Stimulated activated CD4-positive, alpha-beta T cell treated with anti-CD3 and anti-CD28 coated beads, Interleukin-2, amount 100 ng/mL, for 24 hours (primary cell): ENCODE measurements at places on chromosomes 2 and 18.

DNA sequence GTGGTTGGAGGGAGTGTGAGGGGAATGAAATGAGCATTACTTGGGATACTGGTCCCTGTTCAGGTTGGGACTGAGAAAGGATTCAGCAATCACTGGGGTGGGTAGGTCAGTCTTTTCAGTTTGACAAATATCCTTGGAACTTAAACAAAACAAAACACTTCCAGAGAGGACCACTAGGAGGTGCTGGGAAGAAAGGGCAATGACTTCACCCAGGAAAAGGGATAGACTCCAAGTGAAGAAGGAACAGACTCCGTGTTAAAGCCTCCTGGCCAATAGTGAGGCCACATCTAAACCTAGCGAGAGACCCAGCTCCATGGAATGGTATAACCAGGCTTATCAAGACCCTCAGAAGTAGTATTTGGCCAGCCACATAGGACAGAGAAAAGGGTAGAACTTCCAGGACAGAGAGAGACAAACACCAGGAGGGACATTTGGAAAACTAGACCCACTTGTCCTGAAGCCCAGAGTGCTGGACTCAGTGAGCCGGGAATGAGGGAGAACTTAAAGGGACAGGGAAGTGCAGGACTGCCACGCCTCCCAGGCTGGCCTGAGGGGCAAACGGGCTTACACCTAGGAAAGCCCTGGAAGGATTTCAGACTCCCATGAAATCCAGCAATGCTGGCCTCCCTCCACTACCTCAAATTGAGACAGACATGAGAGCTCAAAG is 19.6 kb upstream of the KCNG3 start:
- DNase-seq = no peak

GRCh38 chr2:202269585-202269984 is 4.0 kb downstream of the NOP58 start:
- DNase-seq = no peak

DNA sequence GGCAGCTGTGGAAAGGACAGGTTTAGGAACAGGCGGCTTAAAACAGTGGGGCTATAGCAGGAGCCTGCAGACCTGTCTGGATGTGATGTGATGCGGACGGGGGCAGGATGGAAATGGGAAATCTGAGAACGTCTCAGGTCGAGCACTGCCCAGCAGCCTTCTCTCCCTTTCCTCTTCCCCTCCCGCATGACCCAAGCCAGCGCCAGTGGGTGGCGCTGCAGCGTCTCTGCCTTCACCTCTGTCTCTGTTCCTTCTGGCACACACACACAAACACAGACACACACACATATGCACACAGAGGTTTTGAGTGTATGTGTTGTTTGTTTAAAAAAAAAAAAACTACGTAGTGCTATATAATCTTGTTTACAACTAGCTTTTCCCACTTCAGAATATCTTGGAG is 82.0 kb upstream of the SLC66A3 start:
- no peak for DNase-seq

GRCh38 chr2:155035308-155035707 is 336.8 kb downstream of the KCNJ3 start:
- no peak for DNase-seq

GRCh38 chr2:216589791-216590190 is 43.4 kb upstream of the IGFBP2 start:
- DNase-seq = no peak

DNA sequence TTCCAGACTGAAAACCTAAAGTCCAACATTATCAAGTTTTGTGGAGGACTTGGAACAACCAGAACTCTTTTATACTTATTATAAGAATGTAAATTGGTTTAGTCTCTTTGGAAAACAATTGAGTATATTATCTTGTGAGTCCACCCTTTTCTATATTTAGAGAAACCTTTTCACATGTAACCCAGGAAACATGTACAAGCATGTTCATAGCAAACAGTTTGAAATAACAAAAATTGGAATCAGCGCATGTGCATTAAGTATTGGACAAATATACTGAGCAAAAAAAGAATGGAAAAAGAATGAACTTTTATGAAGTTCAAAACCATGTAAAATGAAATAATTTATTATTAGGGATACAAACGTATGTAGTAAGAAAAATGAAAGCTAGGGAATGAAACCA is 246.0 kb downstream of the WDR7 start:
- DNase-seq = no peak

DNA sequence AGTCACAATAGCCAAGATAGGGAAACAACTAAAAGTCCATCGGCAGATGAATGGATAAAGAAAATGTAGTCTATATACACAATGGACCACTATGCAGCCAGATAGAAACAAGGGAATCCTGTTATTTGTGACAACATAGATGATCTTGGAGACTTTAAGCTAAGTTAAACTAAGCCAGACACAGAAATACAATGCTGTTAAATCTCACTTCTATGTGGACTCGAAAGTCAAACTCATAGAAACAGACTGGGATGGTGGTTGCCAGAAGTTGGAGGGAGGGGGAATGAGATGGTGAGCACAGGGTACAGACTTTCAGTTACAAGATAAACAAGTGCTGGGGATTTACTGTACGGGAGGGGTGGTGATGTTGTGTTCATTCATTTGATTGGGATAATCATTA is 5.4 kb upstream of the CNDP1 start:
- no peak for DNase-seq

- no peak for DNase-seq
These were observed 486.7 kb upstream of the SALL3 start for GRCh38 chr18:78492813-78493371.

- no peak for DNase-seq
These were observed 731.4 kb upstream of the HS6ST1 start for GRCh38 chr2:129050101-129050500.

- DNase-seq = no peak
These were observed 29.6 kb upstream of the TMEM177 start for GRCh38 chr2:119649364-119649917.

GRCh38 chr2:144942516-144943256 is 422.8 kb upstream of the ZEB2 start:
- DNase-seq = no peak

- DNase-seq = no peak
These were observed 387.8 kb upstream of the CDH7 start for GRCh38 chr18:65363011-65363410.

GRCh38 chr2:160373666-160374065 is 119.9 kb downstream of the RBMS1 start:
- DNase-seq = no peak

DNA sequence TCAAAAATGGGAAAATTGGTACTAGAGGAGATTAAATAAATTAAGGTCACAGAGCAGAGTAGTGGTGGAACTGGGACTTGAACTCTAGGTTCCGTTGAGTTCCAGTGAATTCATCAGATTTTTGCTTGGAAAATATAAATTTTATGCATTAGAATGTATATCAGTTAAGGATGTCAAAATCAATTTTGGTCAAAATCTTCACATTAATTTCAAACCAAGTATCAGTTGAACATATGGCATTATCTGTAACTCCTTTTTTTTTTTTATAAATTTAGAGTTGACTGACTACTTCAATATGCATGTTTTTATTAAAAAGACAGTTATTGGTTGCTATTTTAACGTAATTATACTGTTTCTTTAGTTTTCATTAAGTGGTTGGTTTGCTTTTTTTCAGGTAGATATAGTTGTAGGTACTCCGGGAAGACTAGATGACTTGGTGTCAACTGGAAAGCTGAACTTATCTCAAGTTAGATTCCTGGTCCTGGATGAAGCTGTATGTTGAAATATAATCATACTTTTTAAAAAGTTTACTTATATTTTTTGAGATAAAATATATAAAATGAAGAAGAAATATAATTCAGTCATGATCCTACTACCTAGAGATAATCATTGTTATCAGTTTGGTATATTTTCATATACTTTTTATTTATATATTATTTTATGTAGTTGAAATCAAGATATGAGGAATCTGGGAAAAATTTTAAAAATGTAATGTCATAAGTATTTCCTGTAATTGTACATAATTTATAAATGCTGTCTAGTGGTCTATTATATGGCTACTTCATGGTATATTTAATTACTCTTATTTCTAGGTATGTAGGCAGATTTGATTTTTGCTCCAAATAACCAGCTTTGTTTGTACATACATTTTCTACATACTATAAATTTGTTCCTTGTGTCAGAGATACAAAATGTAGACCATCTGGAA is 25.4 kb downstream of the DDX1 start:
- no peak for DNase-seq

- DNase-seq = no peak
These were observed 53.8 kb upstream of the TMEM163 start for GRCh38 chr2:134772493-134773169.

- no peak for DNase-seq
These were observed 46.6 kb downstream of the CDK15 start for GRCh38 chr2:201852878-201853415.

- no peak for DNase-seq
These were observed 20.3 kb upstream of the NPAS2 start for GRCh38 chr2:100799686-100800085.

DNA sequence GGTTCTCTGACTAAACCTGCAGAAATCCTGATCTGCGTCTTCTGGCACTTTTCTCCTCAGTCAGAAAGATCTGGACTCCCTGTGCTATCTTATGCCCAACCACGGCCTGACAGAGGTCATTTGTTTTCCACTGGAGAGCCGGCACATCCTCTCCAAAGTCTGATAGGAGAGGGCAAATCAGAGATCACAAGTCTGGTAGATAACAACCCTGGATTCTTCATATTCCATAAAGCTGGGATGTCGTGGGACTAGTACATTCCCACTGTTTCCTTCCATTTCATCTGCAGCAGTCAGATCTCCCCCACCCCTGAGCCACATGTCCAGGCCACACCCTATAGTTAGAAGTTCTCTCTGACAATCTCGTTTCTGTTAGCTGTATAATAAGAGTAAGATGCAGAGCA is 157.0 kb downstream of the MGAT5 start:
- no peak for DNase-seq

DNA sequence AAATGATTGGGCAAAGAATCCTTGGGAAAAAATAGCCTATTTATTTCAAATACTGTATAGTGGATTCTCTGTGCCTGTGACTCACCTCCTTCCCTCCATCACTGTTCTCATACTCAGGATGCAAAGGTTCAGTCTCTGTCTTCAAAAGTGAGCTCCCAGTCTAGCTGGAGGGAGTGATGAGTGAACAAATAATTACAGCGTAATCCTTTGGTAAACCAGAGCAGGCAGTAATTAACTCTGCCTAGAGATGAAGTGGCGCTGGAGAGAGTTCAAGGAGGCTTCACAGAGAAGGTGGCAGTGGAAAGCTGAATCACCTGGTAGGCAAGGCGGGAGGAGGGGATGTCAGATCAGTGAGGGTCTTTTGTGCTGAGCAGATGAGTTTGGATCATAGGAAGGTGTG is 6.5 kb downstream of the DGUOK start:
- DNase-seq = no peak

GRCh38 chr2:33222309-33222708 is 254.1 kb upstream of the RASGRP3 start:
- no peak for DNase-seq

- no peak for DNase-seq
These were observed 154.3 kb downstream of the PLCL1 start for GRCh38 chr2:197958592-197959150.

GRCh38 chr2:37928377-37928776 is 3.3 kb downstream of the RMDN2 start:
- no peak for DNase-seq

GRCh38 chr18:54812885-54813284 is 15.4 kb upstream of the RAB27B start:
- no peak for DNase-seq

DNA sequence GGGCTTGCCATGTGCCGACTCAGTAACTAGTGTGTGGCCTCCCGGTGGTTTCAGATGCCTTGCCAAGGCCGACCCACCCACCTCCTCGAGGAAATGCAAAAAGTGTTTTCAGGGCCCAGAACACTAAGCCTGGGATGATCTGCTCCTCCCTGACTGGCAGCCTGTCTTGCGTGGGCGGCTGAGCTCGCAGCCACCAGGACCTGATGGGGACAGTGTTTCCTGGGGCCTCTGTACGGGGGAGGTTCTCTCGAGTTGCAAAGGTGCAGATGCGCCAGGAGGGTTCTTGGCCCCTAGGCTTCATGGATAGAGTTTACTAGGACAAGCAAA is 85.2 kb downstream of the GLI2 start:
- DNase-seq = no peak

- no peak for DNase-seq
These were observed 95.5 kb downstream of the ACKR3 start for GRCh38 chr2:236665101-236665500.

DNA sequence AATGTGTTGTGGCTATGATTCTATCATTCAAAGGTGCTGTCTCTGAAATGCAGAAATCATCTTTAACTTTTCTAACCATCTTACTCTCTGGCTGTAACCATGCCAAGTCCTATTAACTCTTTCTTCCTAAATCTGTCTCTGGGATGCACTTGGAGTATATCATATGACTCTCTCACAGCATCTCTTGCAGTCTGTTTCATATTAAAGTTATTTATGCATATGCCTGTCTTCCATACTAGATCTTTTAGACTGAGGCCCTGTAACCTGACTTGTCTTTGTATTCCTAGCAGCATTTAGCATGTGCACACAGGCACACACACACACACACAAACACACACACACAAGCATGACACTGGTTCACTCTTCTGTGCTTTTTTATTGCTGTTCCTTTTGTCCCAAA is 320.6 kb downstream of the ETAA1 start:
- no peak for DNase-seq

- DNase-seq = no peak
These were observed 78.9 kb downstream of the CERS6 start for GRCh38 chr2:168534926-168535325.

DNA sequence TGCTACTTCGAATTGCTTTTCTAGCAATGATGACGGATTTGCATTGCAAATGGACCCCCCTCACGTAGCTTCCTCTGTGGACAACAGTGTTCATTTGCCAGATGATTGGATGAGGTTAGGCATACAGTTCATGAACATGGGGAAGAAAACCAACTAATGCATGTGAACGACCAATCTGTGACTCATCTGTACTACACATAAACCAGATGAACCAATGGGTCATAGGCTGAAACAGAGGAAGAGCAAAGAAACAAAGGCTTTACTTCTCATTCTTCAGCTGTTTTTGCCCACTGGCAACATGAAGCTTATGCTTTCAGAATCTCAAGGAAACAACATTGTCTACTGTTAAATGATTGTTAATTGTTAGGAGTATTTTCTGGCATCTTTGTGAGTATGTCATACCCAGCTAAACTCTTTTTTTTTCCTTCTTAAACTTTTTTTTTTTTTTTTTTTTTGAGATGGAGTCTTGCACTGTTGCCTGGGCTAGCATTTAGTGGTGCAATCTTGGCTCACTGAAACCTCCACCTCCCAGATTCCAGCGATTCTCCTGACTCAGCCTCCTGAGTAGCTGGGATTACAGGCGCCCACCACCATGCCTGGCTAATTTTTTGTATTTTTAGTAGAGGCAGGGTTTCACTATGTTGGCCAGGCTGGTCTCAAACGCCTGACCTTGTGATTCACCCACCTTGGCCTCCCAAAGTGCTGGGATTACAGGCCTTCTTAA is 35.5 kb downstream of the EFEMP1 start:
- DNase-seq = no peak

DNA sequence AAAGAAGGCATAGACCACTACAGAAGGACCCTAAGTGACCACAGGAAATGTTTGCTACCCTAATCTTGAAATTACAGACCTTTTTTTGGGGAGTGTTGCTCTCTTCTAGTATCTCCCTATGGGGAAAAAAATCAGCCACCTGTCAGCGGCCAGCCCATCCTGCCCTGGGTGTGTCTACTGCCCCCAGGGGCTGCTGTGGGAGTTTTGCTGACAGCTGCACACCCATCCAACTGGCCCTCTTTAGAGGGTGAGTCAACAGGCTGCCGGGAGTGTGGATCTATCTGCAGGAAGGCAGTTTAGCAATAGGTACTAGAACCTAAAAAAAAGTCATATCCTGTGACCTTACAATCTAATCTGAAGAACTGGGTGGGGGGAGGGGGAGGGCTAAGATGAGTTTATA is 796 bp upstream of the DYSF start:
- no peak for DNase-seq
